KG1 (cell line): ENCODE measurements at places on chromosomes 1 and 21.

DNA sequence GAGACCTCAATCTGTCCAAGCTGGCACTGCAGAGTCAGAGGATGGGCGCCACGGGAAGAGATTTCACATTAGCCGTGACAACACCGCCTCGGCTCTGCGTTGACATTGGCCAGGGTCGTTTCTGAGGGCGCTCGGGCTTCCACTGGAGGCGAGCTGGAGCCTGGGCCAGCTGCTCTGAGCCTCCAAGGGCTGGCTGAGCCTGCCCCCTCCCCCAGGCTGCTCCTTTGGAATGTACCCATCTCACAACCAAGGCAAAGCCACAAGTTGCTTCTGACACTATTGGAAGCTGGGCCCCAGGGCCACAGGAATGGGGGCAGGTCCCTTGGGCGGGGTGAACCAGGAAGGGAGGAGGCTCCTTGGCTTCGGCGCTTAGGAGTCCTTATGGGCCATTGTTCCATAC lies 12.7 kb downstream of the GPR3 start:
- DNase-seq, result no peak

DNA sequence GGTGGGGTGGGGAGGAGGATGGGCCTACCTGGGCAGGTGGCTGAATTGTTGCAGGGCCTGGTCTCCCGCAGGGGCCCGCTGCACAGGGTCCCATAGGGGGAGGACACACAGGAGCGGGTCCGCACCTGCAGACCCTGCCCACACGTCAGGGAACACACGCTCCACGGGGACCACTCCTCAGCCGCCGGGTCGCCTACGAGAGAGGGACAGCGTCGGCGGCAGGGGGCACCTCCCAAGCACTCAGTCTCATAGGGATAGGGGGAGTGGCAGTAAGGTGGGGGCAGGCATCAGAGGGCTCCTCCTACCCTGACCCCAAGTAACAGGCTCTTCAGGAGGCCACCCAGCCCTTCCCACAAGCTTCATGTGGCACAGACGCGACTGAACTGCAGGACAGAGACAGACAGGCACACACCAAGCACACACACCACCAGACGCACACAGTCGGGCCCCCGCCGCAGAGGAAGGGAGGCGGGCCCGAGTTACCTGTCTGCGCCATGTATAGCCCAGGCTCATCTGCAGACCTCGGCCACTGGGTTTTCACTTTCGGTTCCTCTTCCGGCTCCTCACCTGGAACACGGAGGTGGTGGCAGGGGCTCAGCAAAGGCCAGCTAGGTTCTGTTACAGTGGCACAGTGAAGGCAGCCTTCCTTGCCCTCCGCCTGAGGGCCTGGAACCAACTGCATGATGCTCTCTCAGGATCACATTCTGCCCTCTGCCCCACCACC lies 19.8 kb downstream of the ADGRB2 start:
- no peak for DNase-seq

GRCh38 chr1:58898739-58899586 lies 115.1 kb upstream of the JUN start:
- DNase-seq, result no peak

- no peak for DNase-seq
These were observed 8.1 kb downstream of the KRTAP10-1 start for GRCh38 chr21:44531606-44532564.

DNA sequence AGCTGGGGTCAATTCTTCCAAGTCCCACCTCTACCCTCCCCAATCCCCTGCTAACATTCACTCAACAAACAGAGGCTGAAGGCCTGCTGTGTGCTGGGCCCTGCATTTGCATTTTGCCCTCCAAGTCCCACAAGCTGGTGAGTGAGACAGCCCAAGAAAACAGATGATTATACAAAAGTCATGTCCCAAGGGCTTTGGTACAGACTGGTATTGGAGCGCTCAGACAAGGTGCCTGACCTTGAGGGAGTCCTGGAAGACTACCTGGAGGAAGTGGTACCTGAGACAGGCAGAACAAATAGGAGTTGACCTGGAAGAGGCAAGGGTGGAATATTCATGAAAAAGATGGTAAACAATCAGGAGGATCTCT lies 4.2 kb downstream of the LMOD1 start:
- DNase-seq, result no peak

GRCh38 chr1:63548877-63549276 lies 25.6 kb downstream of the EFCAB7 start:
- DNase-seq, result no peak

GRCh38 chr21:28459193-28459592 lies 533.5 kb downstream of the LTN1 start:
- no peak for DNase-seq

- no peak for DNase-seq
These were observed 538 bp upstream of the RCAN1 start for GRCh38 chr21:34615487-34615814.

DNA sequence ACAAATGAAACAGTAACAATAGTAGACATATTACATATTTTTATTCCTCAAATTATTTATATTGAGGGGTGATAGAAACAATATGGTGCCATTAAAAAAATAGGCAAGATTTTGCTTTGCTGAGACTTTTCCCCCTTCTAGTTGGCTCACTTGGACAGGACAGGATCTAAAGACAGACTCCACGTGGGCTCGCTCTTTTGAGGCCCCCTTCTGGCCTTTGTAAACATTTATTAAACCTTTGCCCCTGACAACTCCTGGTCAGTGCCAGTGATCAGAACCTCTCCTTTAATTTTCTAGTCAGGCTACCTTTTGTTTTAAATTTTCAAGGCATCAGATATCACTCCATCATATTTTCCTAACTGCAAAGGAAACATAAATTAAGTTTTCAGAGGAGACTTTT lies 49.7 kb upstream of the IFI44L start:
- DNase-seq, result no peak

DNA sequence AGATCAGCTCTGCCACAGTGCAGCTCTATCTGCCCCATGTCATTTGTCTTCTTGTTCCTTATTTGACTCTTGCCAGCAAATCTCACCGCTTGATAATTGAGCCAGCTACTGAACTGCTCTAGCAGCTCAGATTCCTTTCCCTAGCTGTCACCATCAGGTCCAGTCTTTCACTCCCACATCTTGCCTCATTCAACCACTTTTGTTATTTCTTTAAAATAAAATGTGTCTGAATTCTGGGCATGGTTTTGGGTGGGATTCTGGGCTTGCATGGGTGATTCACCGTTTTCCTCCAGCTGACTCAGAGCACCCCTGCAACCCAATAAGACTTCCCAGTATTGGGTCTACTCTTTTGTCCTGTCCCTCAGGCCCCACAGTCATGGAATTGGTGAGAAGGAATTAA lies 215.7 kb downstream of the DSCAM start:
- no peak for DNase-seq

GRCh38 chr21:42006765-42007164 lies 3.4 kb downstream of the ZBTB21 start:
- no peak for DNase-seq

- DNase-seq, result no peak
These were observed 152.3 kb upstream of the RGS18 start for GRCh38 chr1:192005976-192006375.

DNA sequence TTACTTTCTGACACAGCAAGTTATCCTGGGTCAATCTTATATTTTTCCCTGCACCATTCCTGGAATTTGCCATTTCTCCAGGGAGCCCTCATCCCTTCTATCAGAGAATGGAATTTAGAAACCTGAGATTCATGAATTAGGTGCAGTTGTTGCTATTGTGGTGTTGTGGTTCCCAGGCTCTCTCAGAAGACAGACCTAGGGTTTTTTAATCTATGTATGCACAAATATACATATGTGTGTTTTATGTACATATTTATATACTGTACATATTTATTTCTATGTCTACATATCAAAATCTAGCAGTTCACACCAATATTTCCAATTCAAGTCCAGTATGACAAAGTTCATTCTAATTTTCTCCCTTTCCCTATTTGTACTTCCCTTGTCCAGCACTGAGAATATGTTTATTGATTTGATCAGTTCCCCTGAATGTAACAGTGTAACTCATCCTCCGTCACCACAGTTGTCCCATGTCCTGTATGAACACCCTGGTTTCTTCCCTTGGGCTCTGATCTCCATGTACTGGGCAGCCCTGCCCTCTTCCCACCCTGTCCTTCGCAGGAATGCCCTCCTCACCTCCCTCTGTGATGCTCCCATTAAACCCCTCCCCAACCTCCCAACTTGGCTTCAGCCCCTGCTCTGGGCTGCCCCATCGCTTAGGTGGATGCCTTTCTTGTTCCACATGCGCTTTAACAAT lies 145.5 kb downstream of the VPS13D start:
- DNase-seq, result no peak

- DNase-seq, result no peak
These were observed 359.1 kb downstream of the S1PR1 start for GRCh38 chr1:101595881-101596374.

DNA sequence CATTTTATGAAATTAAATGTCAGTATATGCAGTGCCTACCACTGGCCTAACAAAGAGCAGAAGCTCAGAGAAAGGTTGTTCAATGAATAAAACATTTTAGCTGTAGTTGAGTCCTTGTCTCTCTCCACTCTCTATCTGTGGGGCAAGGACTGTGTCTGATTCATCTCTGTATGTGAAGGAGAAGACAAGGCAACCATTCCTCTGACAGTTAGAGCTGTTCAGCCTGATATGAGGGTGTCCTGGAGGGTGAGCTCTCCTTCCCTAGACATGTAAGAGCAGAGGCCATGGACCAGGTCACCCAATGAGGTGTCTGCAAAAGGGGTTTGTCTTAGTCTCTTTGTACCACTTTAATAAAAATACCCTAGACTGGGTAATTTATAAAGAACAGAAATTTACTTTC lies 4.5 kb upstream of the PDZK1IP1 start:
- no peak for DNase-seq

DNA sequence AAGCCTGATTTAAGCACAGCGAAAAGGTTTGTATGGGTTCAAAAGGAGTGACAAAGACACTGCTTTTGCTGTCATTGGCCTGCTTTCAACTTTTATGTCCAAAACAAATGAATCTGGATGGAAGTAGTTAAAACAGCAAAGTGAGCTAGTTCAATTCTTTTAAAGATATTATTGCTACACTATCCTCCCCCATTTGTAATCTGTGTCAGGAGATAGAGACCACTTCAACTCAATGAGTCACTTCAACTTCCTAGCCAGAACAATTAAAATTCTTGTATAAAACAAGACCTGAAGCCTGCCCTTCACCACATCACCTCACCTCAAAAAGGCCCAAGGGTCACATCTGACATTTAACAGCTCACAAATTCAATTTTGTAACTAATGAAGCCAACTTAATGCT lies 364.1 kb upstream of the LYPLAL1 start:
- DNase-seq, result no peak

- DNase-seq, result no peak
These were observed 47.2 kb upstream of the RASAL2 start for GRCh38 chr1:178046591-178047270.

GRCh38 chr1:45994423-45994822 lies 138.0 kb downstream of the PIK3R3 start:
- no peak for DNase-seq

GRCh38 chr1:56453417-56454078 lies 125.8 kb downstream of the PLPP3 start:
- no peak for DNase-seq

DNA sequence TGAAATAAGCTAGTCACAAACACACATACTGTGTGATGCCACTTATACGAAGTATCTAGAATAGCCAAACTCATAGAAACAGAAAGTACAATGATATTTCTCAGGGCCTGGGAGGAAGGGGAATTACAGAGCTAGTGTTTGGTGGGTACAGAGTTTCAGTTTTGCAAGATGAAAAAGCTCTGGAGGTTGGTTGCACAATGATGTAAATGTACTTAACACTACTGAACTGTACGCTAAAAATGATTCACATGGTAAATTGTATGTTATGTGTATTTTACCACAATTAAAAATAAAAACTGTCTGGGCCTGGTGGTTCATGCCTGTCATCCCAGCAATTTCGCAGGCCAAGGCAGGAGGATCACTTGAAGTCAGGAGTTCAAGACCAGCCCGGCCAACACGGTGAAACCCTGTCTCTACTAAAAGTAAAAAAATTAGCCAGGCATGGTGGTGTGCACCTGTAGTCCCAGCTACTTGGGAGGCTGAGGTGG lies 15.3 kb upstream of the FHAD1 start:
- no peak for DNase-seq

DNA sequence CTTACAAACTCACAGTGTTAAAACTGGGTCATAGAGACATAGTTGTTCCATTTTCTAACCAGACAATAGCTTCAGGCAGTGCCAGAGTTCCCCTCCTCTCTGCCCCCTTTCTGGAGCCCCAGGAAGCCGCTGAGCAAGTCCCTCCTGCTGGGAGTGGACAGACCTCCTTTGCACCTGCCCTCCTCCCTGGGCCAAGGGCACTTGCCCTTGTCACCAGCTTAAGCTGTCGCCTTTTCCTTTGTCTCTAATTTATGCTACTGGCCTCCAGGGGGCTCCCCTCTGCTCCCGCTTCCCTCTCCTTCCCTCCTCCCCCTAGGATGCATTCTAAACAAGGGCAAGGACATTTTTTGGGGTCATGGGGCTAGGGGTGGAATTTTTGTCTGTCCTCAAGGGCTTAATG lies 182.4 kb downstream of the MIS18A start:
- no peak for DNase-seq
